Fibroblast of skin of left quadriceps (primary cell): ENCODE measurements at places on chromosomes 7 and 10.

DNA sequence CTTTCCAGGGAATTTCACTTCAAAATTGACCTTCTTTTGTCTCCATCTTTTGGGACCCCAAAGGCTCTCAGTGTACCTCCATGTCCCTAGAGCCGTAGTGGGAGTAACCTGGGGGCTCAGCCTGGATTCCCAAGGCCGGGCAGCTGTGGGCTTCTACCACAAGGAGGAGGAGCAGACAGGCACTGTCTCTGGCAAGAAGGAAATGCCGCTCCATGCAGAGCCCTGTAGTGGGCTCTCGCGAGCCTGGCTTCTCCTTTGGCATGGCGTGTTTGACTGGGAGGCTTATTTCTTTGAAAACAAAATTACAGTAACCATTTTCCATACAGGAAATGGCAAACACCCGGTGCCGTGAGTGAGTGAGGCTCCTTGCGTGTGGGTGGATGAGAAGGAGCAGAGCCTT, 76.8 kb upstream of the FAM180A start:
- DNase-seq, result no peak

DNA sequence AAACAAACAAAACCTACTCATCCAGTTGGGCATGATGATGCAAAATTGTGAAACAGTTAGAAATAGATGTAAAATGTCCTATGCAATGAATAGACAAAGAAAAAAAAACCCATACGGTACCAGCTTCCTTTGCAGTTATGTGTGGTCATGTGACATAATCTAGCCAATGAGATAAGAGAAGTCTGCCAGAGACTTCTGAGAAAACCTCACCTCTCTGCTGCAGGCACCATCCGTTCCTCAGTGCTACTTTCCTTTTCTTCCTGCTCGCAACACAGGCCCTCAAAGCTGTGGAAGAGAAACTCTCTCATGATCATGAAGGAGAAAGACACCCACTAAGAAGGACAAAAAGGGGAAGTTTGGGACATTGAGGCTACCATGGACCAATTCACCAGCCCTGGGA, 76.8 kb upstream of the CARD11 start:
- DNase-seq, result no peak

DNA sequence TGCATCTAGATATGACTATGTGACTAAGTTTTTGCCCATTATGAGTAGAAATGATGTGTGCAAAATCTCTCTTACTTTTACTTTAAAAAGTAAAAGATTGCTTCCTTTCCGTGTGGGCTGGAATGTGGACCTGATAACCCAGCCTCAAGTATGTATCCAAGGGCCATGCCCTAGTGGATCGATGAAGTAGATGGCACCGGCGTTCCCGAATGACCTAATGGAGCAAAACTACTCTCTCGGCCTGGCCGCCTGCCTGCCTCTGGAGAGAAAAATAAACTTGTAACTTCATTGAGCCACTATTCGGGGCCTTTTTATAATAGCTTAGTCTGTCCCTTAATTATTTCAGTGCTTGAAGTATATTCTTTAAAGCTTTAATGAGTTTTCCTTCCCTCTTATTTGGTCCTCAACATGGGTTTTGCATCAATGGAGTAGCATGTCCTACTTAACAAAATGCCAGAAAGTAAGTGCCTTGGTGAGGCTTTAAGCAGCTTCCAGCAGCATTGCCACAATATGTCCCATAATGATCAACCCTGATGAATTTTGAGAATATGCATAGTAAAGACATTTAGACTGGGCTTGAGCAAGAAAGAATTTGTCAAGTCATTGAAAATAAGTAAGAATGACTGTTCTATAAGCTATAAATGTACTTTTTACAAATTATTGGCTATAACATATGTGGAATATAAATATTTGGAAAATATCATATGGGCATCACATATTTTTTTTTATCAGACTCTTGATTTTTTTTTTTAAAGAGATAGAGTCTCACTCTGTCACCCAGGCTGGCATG, 61.4 kb downstream of the PLXDC2 start:
- no peak for DNase-seq

DNA sequence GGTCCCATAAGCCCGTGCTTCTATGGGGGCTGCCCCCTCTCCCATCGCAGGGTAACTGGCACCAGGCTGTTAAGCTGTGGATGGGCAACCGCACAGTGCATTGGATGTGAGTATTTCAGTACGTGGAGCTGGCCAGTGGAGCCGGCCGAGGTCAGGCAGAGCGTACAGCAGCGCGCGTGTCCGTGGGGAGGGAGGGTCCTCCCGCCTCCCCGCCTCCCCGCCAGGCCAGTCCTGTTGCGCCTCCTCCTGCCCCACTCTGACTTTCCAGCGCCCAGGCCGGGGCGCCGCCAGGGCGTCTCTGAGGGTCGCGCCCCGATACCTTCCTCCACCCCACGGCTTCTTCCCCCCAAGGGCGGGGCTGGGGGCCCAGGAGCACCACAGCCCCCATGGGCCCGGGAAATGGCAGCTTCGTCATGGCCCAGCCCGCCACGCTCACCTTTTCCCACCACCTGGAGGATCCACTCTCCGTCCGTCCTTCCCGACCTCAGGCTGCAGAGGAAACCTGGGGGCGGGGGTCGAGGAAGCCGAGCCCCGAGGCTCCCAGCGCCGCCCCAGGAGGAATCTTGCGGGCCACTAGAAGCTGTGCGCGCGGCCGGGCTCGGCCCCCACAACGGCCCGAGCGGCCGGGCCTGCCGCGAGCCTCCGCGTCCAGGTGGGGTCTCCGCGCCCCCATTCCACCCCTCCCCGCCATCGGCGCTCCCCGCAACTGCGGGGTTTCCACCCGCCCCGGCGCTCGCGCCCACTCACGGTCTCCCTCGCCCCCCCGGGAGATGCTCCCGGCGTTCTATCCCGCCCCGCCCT, 831 bp upstream of the PFKP start:
- DNase-seq, result no peak

DNA sequence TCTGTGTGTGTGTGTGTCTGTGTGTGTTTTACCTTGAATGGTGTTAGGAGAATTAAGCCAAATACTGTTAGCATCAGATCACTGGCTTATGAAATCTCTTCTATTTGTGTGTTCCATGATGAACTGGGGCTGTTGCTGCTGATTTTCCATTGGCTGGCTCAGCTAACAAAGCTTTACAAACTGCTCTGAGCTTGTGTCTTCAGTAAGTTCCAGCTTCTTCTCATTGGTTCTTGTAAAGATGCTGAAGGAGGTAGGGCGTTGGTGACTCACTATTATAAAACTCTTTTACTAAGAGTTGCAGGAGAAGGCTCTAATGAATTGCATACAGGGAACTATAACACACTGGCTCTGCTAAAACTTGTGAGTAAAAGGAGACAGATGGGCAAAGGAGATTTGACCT, 136.4 kb upstream of the PRKCQ start:
- peak; percentile 57 for DNase-seq

GRCh38 chr10:45602082-45602730, 70.4 kb downstream of the ZFAND4 start:
- no peak for DNase-seq

DNA sequence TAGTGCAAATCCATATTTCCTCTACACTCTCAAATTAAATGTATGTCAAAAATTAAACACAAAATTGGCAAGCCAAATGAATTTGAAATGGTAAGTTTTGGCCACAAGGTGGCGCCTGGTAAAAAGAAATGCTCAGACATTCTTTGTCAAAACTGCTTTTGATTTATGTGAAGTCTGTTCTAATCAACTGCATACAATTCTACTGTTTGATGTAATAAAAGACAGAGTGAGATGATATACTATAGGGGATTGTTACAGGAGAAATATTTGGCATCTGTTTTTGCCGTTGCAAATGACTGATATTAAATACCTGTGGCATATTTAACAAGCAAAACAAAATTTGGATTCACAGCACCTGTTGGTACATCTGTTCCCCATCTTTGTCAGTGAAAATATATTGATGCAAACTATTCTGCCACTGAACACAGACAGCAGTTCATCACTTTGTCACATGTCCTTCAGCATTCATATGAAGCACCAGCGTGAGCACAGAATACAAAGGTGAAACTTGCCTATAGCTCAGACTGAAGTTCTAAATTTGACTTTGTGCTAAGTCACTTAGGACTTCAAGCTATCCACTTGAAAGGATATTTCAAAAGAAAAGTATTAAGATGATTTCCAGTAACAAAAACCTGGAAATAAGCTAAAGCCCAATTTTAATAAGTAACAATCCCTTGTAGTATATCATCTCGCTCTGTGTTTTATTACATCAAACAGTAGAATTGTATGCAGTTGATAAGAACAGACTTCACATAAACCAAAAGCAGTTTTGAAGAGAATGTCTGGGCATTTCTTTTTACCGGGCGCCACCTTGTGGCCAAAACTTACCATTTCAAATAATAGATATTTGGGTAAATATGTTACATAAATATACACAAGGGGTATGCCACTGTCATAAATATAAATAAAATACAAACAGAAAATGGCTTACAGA, 10.2 kb upstream of the CH25H start:
- no peak for DNase-seq

GRCh38 chr10:54622017-54622416, 179.0 kb downstream of the PCDH15 start:
- DNase-seq, result no peak

DNA sequence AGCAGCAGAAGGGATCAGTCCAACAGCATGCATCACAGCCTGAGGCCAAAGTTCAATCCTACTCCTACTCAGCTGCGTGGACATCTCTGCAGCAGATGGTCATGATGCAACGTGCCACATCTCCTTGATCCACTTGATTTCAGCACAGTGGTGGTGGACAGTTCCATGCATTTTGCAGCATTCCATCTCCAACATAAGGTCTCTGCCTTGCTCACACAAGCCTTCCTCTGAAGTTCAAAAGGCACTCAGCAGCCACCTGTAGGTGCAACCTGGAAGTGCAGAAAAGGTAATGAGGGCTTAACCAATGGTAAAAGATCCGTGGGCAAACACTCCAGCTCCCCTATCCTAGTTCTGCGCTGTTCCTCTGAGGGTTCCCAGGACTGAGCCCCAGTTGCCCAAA, 57.5 kb upstream of the CHCHD3 start:
- peak; percentile 12 for DNase-seq

DNA sequence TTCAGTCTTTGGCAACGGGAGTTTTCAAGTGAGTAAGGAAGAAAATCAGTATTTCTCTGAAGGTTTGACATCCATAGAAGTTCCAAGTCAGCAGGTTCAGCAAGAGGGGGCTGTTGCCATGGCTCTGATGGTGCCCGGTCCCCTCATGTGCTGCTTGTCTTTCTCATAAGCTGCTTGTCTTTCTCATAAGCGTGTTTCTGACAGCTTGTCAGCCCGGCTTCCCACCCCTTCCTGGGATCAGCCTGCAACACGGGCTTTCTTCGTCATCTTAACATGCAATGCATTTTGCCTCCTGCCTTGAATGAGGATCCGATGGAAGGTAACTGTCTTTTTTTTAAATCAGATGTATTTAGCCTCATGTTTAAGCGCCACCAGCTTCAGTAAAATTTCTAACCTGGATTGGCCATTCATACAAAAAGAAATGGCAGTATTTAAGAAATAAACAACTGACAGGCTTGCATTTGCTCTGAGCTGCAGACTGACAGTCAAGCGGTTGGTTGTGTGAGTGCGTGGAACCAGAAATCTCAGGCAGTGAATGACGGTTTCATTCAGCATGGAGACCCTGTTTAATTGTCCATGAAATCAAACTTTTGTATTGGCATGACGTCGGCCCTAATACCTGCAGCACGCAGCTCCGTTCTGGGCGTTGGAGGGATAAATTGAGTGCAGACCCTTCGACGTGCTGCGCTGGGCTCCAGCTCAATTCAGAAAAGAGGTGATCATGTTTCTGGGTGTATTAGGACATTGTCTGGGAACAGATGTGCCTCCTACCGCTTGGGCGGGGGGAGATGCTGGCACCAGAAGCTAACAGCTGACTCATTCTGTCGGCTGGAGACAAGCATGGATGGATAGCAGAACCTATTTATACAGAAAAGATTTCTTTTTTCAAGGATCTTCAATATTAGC, 454.7 kb upstream of the FOXK1 start:
- DNase-seq, result no peak

- DNase-seq, result peak; percentile 89
Observed at GRCh38 chr10:34112171-34112782, 702.8 kb downstream of the PARD3 start.

DNA sequence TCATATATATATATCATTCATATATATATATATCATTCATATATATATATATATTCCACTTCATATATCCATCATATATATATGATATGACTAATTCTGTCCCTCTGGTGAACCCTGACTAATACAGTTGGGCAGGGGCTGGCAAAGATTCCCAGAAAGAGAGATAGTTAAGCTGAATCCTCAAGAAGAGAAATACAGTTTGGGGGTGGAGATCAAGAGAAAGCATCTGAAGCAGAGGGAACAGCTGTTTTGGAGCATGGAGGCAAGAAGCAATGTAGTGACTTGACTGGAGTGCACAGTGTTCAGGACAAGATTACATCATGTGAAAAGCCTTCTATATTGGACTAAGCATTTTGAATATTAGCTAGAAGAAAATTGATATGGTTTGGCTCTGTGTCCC, 540.7 kb downstream of the MAGI2 start:
- DNase-seq, result peak; percentile 20

GRCh38 chr7:27518561-27519350, 143.9 kb downstream of the HIBADH start:
- DNase-seq, result no peak

GRCh38 chr10:92142949-92143348, 147.9 kb downstream of the CPEB3 start:
- no peak for DNase-seq

GRCh38 chr7:158300427-158300826, 287.2 kb downstream of the PTPRN2 start:
- no peak for DNase-seq

- DNase-seq, result no peak
Observed at GRCh38 chr10:114874827-114875411, 53.3 kb downstream of the FHIP2A start.

DNA sequence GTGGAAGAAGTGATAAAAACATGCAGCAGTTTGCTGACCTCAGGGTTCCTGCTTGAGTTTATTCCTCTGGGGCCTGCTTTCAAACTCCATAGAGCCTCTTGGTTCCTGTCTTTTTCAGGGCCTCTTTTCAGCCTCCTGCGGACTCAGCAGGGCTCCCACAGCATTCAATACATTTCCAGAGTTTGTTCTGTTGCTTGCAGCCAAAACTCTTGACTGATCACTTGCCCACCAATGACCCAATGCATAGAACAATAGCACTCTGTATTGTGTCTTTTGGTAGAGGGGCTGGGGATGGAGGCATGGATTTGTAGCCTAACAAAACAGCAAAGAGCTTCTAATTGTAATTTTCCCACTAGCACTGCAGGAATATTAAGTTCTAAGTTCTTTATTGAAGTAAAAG, 50.8 kb upstream of the CREB5 start:
- DNase-seq, result no peak

DNA sequence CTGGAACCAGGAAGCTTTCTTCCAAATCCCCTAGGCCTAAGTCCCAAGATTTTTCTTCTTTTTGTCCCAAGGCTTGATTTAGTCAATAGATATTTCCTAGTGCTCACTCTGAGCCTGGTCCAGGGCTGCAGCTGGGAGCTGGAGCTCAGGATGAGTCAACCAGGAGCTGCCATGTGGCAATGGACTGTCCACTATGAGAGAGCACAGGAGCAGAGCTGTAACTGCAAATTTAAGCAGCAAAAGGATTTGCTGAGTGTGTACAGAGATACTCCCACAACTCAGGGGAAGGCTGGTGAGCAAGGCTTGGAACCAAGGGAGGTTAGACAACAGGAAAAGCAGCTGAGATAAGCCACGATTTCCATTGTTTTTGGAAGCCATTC, 92.1 kb upstream of the CXCL12 start:
- DNase-seq, result no peak

GRCh38 chr7:44893710-44894234, 8.4 kb upstream of the PURB start:
- DNase-seq, result no peak

- no peak for DNase-seq
Observed at GRCh38 chr7:101915000-101915399, 97.6 kb downstream of the CUX1 start.

- DNase-seq, result no peak
Observed at GRCh38 chr10:5751601-5752253, 61.5 kb downstream of the GDI2 start.
